Right forelimb (tissue), 1 donor: ENCODE measurements at places on chromosomes 1 and 21.
A peak's percentile ranks its signal among the peaks of the same experiment; 100 is the strongest.

- DNase-seq, result peak; percentile 41
Observed at GRCh38 chr1:53376041-53376461, 48.2 kb upstream of the LRP8 start.

DNA sequence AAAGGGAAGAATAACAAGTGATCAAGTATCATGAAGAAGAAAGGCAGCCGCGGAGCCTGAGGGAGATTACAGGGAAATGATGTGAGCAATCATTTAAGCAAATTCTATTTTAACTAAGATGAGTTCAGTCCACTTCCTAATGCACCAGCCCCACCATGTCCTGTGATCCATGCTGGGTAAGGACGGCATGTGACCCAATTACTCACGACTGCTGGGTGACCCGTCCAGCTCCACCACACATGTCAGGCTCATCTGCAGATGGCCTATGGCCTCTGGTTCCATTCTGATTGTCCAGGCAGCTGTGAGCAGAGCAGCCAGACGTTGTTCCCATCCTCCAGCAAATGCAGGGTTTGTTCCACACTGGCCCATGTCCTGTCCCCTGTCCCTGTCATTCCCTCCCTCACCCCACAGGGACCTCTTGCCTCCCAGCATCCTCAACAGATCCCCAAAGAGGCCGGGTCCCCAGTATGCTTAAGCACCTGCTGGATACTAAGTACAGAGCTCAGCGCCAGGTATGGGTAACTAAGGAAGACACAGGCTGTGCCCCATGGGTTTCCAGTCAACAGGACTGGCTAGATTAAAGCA lies 87.9 kb downstream of the MATN1 start:
- DNase-seq, result no peak

DNA sequence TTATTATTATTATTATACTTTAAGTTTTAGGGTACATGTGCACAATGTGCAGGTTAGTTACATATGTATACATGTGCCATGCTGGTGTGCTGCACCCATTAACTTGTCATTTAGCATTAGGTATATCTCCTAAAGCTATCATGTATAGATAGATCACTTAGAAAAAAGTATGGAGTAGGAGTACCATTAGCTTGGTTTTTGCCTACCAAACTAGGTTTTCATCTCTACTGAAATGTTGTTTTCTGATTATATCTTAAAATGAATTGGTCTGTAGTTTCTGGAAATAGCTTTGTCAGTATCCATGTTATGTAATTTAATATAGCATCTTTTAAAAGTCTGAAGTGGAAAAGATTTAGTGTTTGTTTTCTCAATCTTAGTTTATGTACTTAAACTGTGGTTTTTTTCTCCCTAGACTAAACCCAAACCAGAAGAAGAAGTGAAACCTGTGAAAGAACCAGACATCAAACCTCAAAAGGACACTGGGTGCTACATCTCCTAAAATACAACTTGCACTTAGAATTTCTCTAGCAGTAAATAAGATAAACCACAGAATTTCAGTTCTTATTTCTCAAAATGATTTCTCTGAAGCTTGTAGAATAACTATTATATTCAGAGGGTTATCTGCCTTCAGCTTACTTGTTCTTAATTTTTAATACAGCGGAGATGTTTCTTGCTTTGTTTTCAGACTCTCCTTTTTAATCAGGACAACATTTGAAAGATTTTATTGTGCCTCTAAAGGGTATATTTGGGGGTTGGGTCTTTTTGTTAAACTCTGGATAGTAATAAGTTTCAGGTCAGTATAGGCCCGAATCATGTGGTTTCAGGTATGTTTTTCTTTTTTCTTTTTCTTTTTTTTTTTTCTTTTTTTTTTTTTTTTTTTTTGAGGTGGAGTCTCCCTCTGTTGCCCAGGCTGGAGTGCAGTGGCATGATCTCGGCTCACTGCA lies 4.5 kb upstream of the FAM177B start:
- DNase-seq, result no peak

GRCh38 chr1:116855773-116856201 lies 53.9 kb upstream of the PTGFRN start:
- DNase-seq, result peak; percentile 65

DNA sequence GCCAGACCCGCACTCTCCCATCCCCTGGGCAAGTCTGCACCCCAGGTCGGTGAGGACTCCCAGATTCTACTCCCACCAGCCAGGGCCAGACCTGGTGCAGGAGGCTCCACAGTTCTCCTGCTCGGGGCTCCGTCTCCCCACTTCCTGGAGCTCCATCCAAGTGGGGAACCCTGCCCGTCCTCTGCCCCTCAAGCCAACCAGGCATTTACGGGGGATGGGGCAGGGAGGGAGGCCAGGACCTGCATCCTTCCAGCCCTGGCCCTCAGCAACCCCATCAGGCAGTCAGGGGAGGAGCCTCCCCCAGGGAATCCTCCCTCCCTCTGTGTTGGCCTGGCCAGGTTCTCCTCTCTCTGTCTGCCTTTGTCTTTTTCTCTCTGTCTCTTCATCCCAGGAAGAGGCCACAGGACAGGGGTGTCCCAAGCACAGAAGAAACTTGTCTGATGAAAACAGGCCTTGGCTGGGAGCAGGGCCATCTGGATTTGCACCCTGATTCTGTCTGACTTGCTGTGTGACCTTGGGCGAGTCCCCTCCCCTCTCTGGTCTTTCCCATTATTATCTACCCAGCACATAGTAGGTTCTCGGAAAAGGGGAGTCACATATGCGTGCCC lies 18.5 kb upstream of the EPHA2 start:
- no peak for DNase-seq
